ENCODE measurements at places on chromosomes 3 and 15.

DNA sequence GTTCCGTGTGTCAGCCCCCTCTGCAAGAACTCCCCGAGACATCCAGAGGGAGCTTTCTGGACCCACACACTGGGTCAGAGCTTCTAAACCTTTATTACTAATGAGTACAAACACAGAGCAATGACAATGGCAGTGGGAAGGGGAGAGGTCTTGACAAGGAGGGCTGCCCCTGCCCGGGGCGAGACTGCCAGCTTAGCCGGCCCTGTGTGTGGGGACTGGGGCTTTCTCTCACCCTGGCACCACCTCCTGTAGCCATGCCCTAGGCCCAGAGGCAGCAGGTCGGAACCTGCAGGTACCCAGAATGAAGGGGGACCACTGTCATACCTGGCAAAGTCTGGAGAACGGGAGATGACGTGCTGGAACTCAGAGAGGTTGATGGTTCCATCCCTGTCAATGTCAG is 3.1 kb downstream of the CIB1 start:
- DNase-seq: no peak

DNA sequence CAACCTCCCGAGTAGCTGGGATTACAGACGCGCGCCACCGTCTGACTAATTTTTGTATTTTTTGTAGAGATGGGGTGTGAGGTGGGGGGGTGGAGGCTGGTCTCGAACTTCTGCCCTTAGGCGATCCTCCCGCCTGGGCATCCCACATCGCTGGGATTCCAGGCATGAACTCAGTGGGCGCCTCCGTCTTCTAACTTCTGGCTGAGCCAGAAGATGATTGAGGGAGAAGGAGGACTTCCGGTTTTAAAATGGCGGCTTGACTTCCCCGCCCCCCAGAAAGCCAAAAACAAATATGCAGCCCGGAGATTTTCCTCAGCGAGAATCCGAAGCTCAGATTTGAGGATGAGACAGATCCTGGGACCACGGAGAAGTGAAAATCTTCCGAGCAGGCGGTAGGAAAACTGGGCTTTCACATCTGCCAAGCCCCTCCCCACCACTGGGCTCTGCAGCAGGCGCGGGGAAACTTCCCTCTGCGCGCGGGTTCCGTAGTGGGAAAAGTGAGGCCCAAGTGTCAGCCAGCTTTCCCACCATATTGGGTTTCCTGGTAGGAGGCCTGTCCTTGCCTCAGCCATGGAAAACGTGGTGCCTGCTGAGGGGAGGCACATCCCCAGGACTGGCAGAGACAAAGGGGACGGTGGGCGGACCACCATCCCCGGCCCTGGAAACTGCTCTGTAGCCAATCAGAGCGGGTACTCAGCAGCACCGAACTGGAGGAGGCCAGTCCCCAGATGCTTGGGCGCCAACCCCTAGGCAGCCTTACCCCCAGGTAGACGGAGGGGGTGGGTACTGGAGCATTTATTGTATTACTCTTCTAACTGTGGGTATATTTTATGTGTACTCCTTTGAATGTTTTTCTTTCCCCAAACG is 17.3 kb downstream of the CHST14 start:
- DNase-seq: no peak

DNA sequence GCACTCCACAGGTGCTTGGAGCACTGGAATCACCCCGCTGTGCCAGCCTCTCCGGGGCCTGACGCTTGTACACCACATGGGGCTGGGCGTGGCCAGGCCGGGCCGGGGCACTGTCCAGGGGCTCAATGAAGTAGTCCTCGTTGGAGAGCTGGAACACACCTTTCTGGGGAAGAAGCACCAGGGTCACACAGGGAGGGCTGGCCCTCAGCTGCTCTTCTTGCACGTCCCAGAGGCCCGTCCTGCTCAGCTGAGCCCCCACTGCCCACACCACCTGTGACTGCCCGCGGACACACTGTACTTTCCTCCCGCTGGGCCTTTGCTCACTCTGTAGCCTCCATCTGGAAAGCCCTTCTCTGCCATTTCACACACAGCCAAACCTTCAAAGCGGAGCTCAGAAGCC is 13.3 kb downstream of the ADAMTS7 start:
- no peak for DNase-seq

DNA sequence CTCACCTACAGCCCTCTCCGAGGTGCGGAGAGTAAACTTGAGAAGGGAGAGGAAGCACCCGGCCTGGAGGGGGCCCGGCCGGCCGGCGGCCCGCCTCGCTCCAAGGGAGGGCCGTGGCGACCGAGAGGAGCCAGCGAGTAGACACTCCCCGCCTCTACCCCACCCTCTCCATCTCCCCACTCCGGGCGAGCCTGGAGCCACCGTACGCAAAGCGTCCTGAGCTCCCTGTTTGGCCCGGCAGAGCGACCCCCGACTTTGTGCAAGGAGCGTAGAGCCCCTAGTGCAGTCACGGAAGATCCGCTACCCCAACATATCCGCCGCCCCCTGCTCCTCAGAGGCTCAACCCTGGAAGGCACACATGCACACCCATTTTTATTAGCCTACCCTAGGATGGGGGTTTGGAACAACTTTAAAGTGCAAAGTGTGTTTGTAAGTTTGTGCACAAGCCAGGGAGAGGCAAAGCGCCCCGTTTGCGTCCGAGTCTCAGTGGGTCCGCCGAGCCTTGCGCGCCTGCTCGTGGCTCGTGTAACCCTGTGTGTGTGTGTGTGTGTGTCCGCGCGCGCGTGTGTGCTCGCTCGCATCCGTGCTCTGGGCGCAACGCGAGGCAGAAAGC is 508 bp upstream of the SMAD6 start:
- peak; percentile 26 for DNase-seq

- DNase-seq: no peak
Observed at GRCh38 chr3:184717399-184717983, 5.6 kb upstream of the MAGEF1 start.

GRCh38 chr15:70475407-70475781 is 288.0 kb downstream of the UACA start:
- DNase-seq: no peak

GRCh38 chr3:173065543-173065981 is 75.5 kb downstream of the SPATA16 start:
- no peak for DNase-seq

DNA sequence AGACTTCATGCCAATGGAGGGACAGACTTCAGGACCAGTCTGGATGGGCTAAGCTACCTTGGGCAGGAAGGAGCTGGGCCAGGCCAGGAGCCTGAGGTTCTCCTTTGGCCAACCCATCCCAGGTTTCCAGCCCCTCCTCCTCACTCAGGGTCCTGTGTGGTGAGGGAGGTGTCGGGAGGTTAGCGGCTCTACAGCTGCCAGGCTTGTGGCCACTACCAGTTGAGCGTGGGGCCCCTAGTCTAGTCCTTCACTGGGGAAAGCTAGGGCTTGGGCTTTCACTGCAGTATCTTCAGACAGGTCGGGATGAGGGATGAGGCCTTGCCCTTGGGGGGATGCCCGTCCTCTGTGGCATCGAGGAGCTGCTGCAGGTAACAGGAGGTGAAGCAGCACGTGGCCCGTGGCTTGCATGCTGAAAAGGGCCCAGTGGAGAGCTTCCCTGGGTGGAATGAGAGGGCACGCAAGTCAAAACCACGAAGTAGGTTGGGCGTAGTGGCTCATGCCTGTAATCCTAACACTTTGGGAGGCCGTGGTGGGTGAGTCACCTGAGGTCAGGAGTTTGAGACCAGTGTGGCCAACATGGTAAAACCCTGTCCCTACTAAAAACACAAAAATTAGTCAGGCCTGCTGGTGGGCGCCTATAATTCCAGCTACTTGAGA is 8.5 kb upstream of the FANCD2 start:
- no peak for DNase-seq

- DNase-seq: no peak
Observed at GRCh38 chr3:100548053-100548452, 55.6 kb downstream of the TMEM45A start.

GRCh38 chr3:101281521-101282030 is 38.8 kb downstream of the IMPG2 start:
- peak; percentile 55 for DNase-seq

DNA sequence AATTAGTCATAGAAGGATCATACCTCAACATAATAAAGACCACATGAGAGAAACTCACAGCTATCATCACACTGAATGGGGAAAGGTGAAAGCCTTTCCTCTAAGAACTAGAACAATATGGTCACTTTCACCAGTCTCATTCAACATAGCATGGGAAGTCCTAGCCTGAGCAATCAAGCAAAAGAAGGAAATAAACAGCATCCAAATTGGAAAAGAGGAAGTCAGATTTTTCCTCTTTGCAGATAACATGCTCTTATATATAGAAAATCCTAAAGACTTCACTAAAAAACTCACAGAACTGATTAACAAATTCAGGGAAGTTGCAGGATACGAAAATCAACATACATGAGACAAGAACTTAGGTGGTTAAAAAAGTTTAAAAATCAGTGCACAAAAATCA is 24.7 kb downstream of the MAP3K13 start:
- no peak for DNase-seq

- DNase-seq: no peak
Observed at GRCh38 chr15:48242015-48242414, 35.9 kb downstream of the SLC12A1 start.

GRCh38 chr3:176987901-176988650 is 209.2 kb downstream of the TBL1XR1 start:
- no peak for DNase-seq

GRCh38 chr3:46703013-46703520 is 1.9 kb downstream of the TMIE start:
- no peak for DNase-seq

- DNase-seq: no peak
Observed at GRCh38 chr3:100968932-100969906, 24.0 kb downstream of the ABI3BP start.

- no peak for DNase-seq
Observed at GRCh38 chr15:80455051-80455648, 51.0 kb downstream of the ARNT2 start.

GRCh38 chr3:176941689-176942088 is 255.6 kb downstream of the TBL1XR1 start:
- no peak for DNase-seq

DNA sequence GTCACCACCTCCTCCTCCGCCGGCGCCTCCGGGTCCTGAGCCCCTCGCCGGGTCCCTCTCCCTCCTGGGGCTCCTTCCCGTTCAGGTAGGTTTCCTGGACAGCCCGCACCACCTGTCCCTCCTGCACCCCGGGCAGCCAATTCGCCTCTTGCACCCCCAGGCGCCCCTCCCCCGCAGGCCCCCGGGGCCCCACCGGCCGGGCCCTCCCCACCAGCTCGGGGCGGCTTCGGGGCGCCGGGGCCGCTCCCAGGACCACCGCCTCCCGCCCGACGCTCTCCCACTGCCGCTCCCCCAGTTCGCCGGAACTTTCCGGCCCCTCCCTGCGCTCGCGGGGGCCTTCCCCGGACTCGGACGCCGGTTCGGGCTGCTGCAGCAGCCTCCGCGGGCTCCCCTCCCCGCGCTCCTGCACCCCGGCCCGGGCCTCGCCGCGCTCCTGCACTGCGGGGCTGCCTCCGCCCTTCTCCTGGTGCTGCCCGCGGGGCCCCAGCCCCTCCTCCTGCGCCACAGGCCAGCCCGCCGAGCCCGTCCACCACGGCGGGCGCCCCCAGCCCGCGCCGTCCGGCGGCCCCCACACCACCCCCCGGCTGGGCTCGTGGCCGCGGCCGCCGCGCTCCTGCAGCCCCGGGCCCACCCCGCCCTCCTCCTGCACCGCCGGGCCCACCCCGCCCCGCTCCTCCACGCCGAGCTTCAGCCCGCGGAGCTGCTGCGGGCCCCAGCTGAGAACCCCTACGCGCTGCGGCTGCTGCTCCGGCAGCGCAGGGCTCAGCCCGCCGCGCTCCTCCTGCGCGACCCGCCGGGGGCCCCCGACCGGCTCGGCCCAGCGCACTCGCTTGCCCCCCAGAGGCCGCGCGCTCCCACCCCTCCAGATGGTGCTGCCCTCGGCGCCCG is 587 bp upstream of the TNK2 start:
- no peak for DNase-seq

Data from spinal cord (tissue), 10 donors.